ENCODE measurements at places on chromosomes 12 and 14.

GRCh38 chr14:72763892-72764291, 130.0 kb downstream of the DPF3 start:
- DNase-seq: no peak

GRCh38 chr12:86333955-86334522, 77.8 kb upstream of the MGAT4C start:
- DNase-seq: no peak

DNA sequence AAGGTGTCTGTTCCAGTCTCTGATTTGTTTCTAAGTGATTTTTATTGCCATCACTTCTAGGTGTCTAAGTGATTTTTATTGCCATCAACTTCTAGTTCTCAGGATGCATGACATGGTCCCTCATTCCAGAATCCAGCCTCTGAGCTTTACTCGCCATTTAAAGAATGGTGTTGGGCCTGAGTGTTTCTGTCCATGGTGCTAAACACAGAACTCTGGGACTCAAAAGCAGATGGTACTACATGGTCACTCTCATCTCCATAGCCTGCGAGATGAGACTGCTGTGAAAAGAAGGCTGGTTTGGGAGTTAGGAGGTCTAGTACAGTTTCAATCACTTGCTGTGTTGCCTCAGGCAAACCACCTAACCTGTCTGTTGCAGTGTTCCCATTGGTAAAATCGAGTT, 276.6 kb downstream of the NRXN3 start:
- no peak for DNase-seq

DNA sequence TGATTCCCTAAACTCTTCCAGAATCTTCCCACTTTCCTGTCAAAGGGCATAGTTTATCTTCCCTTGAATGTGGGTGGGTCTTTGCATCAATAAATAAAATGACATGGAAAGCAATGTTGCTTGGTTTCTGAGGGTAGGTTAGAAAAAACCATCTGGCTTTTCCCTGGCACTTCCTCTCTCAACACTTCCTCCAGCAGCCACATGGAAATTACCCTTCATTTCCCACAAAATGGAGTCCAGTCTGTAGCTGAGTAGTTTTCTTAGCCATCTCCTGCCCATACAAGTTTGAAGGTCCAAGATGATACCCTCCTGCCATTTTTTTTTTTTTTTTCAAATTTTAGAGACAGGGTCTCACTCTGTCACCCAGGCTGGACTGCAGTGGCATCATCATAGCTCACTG, 11.1 kb upstream of the NDUFA12 start:
- DNase-seq: no peak

- no peak for DNase-seq
These were observed 37.7 kb downstream of the FGD4 start for GRCh38 chr12:32437095-32437515.

GRCh38 chr14:97149775-97150174, 352.6 kb downstream of the VRK1 start:
- no peak for DNase-seq

DNA sequence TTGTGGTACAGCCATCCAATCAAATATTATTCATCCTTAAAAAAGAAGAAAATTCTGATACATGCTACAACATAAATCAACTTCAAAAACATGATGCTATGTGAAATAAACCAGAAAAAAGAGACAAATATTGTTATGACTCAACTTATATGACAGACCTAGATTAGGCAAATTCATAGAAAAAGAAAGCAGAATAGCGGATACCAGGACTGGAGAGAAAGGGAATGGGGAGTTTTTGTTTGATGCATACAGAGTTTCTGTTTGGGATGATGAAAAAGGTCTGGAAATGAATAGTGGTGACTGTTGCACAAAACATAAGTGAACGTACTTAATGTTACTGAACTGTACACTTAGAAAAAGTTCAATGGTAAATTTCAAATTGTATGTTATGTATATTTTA, 82.3 kb downstream of the SPPL3 start:
- no peak for DNase-seq

GRCh38 chr12:27342536-27342935, 9.9 kb downstream of the BMAL2 start:
- DNase-seq: no peak

DNA sequence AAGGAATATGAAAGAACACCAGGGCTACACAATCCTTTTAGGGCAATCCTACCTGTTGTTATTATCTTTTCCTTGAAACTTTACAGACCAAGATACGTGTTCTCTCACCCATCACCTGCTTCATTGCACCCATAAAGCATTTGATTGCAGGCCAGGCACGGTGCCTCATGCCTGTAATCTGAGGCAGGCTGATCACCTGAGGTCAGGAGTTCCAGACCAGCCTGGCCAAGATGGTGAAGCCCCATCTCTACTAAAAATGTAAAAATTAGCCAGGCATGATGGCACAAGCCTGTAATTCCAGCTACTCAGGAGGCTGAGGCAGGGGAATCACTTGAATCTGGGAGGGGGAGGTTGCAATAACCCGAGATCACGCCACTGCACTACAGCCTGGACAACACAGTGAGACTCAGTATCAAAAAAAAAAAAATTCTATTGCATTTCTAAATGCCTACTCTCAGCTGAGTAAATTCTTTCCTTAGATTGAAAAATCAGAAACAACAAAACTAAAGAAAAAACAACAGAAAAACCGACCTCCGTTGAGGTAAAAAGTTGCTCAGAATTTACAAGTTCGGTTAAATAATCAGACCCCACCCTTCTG, 183.7 kb upstream of the TMEM132C start:
- no peak for DNase-seq

DNA sequence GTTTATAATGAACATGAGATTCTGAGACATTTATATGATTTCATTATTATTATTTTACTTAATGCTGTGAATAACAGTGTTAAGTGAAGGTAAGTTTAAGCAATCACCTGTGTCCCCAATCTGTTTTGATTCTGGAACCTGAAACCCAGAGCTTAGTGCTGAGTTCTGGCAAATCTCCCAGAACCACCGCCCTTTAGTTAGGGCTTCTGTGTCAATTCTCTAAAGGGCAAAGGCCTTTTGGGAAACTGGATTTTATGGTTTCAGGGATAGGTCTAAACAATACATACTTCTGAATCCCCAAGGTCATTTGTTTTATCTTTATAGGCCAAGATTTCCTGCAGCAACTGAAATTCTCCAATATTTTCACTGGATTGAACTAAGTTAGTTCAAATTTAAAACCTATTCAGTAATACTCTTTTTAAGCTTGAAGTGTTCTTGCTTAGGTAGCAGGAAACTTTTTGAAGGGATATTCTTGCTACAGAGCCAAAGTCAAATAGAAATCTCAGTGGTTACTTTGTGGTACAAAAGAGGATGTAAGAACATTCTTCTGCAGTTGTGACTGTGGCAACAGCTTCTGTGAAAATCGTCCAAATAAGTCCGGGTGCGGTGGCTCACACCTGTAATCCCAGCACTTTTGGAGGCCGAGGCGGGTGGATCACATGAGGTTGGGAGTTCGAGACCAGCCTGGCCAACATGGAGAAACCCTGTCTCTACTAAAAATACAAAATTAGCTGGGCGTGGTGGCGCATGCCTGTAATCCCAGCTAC, 10.0 kb upstream of the PKP2 start:
- DNase-seq: no peak

DNA sequence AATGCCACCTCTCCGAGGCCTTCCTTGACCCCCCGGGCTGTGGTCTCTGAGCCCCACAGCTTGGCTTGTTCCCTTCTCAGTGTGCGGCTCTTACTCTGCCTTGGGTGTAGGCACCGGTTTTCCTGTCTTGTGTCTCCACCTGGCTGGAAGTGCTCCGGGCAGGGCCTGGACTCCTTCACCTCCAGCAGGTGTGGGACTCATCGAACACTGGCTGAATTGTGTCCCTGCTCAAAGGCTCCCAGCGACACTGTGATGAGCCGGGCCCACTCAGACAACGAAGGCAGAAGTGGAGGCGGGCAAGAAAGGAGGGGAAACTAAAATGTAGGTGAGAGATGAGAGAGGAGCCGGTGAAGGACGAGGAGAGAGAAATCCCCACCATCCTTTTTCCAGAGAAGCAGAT, 18.0 kb downstream of the TMEM63C start:
- DNase-seq: no peak
